ENCODE measurements at places on chromosomes 2 and 18.

DNA sequence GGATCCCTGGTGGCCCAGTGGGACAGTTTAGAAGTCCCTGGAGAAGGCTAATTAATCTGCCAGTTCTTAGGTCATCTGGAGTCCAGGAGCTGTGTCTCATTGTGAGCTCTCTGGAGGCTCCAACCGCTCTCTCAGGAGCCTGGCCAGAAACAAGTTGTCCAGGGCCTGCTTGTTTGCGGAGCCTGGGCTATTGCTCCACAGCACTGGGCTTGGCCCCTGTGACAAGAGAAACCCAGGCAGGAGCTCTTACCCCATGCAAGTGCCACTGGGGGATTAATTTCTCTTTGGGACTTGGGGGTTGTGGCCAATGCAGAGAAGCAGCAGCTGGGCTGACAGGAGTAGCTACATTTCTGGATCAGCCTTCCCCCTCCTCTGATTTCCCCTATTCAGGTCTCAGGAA lies 24.5 kb upstream of the TNP1 start:
- no peak for DNase-seq

- no peak for DNase-seq
These were observed 909.9 kb upstream of the CHAC2 start for GRCh38 chr2:52857722-52858121.

DNA sequence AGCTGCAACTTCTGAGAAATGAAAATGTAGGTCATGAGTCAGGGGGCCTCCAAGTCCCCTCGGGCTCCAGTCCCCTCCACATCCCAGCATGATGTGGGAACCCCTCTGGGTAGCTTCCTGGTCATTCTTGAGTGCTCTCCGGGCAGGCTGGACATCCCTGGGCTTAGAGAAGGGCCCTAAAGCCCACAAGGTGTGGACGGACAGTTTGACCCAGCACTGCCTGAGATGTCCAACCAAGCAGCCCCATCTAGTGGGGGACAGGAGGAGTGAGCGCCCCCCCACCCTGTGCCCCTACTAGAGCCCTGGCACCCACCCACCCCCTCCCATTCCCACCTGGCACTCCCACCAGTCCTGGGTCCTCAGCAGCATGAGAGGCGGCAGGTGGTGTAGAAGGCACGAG lies 46.0 kb downstream of the CYP27C1 start:
- DNase-seq: no peak

- peak; percentile 2 for DNase-seq
These were observed 43.5 kb upstream of the TMEM131 start for GRCh38 chr2:98039085-98039756.

GRCh38 chr18:46474487-46475389 lies 182.3 kb downstream of the LOXHD1 start:
- no peak for DNase-seq

DNA sequence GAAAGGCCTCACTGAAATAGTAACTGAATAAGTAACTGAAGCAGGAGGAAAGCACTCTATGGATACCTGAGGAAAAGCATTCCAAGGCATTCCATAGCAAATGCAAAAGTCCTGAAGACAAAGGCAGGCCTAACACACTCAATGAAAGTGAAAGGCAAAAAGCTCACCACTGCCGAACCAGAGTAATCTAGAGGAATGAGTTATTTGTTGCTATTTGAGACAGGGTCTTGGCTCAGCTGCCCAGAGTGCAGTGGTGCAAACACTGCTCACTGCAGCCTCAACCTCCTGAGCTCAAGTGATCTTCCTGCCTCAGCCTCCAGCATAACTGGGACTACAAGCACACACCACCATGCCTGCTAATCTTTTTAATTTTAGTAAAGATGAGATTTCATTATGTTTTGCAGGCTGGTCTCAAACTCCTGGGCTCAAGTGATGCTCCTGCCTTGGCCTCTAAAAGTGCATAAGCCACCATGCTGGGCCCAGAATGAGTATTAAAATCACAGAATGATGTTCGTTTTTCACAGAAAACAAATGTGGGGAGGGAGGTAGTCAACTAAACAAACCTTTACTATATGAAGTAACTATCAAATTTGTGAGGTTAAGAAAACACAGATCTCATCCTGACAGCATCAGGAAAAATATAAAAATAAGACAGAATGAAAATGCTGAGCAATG lies 17.9 kb downstream of the PIAS2 start:
- DNase-seq: no peak

- no peak for DNase-seq
These were observed 7.3 kb upstream of the SLC3A1 start for GRCh38 chr2:44267796-44268648.

GRCh38 chr2:26628561-26629345 lies 12.4 kb downstream of the CIB4 start:
- no peak for DNase-seq

- no peak for DNase-seq
These were observed 1.7 kb upstream of the CELF4 start for GRCh38 chr18:37567061-37567993.

GRCh38 chr2:54599914-54600313 lies 123.5 kb upstream of the EML6 start:
- DNase-seq: no peak

DNA sequence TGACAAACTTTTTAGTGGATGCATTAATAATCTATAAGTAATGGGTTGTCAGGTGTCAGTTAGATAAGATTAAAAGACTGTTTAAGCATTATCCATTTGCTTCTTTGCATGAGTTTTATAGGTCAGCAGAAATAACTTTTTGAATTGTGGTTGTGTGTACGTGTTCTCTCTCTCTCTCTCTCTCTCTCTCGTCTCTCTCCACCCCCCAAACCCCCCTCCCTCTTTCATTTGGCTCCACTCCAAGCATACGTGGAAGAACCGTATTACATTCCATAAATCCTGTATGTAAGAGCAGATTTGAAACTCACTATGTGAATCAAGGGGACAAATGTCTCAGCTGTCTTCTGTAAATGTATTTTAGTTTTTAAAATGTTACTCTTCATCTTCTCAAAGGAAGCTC lies 120.2 kb downstream of the MEIS1 start:
- DNase-seq: no peak

- DNase-seq: no peak
These were observed 61.2 kb upstream of the POMC start for GRCh38 chr2:25229279-25230197.

- no peak for DNase-seq
These were observed 44.1 kb downstream of the GATA6 start for GRCh38 chr18:22213333-22213973.

DNA sequence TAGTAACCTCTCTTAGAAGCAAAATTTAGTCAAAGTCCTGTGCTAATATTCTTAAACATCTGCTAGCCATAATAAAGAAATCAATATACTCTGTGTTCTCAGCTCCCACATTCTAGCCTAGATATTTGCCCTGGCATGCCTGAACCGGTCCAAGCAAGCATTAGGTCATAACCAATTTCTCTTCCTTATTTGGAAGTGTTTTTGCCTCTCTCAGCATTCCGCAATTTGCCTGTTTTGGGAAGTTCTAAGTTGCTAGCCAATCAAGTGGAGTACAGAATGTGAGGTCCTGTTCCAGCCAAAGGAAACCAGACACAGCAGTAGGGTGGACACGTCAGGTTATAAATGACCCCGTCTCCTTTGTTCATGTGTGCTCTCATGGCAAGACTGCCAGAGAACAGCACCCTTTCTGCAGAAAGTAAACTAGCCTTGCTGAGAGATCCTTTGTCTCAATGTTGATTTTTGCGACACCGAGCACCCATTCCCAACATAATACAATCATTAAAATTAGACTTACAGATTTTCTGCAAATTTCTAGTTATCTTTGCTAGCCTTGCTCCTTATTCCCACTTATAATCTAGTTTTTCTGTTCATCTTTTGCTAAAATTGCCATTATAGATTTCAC lies 13.0 kb upstream of the SULT1C4 start:
- DNase-seq: no peak

DNA sequence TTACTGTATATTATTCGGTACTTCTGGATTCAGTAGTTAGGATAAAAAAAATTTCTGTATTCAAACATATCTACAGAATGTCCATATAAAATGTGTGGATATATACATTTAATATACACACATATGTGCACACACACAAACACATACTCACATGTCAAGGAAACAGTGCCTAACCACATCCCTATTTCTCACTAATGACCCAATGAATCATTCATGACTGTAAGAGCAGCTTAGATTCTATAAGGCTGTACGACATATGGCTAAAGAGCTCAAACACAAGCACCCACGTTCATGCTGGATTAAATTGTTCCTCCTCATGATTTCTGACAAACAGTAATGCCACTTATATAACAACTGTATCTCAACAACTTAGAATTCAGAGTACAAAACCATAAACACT lies 457.3 kb downstream of the ADCYAP1 start:
- no peak for DNase-seq

DNA sequence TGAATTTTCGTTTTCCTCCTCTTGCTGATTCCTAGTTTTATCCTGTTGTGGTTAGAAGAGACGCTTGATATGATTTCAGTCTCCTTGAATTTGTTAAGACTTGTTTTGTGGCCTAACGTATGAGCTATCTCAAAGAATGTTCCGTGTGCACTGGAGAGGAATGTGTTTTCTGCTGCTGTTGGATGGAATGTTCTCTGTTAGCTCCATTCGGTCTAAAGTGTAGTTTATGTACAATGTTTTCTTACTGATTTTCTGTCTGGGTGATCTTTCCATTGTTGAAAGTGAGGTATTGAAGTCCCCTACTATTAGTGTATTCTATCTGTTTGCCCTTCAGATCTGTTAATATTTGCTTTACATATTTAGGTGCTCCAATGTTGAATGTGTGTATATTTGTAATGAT lies 25.9 kb downstream of the COLEC11 start:
- DNase-seq: no peak

DNA sequence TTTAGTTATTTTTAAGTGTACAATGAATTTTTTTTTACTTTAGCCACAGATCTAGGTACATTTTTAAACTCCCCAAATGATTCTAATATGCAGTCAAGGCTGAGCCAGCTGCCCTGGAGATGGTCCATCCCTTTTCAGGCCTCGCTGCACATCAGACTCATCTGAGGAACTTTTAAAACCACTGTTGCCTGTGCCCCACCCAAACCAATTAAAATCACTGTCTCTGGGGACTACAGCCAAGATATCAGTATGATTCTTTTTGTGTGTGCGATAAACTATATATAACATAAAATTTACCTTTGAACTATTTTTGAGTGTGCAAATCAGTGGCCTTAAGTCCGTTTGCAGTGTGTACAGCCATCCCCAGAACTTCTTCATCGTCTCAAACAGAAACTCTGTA lies 9.1 kb upstream of the MALT1 start:
- no peak for DNase-seq

DNA sequence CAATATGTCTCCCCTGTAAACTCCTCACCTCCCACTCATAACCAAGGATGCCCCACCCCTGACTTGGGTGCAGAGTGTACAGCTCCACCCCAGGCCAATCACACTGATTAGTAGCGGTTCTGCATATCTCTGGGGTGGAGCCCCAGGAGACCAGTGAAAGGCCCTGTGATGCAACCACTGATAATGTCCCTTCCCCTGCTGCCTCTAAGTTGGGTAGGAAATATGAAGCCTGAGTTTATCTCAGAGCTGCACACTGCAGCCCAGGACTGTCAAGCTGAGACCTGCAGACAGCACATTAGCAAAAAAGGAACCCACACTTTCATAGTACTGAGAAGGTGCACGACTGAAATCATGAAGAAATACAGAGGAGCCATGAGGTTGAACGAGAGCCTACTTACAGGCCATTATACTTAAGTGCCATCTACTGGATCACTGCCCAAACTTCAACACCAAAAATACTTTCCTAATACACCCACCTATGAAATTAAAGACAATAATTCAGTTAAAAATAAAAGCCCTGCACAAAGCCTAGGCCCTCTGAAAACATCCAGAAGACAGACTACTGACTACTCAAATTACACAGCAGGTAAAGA lies 455.4 kb upstream of the LRRTM4 start:
- DNase-seq: no peak

- DNase-seq: peak; percentile 52
These were observed 1.4 kb downstream of the MBP start for GRCh38 chr18:77131100-77131651.

- no peak for DNase-seq
These were observed 88.0 kb downstream of the ITGB1BP1 start for GRCh38 chr2:9335322-9335832.

DNA sequence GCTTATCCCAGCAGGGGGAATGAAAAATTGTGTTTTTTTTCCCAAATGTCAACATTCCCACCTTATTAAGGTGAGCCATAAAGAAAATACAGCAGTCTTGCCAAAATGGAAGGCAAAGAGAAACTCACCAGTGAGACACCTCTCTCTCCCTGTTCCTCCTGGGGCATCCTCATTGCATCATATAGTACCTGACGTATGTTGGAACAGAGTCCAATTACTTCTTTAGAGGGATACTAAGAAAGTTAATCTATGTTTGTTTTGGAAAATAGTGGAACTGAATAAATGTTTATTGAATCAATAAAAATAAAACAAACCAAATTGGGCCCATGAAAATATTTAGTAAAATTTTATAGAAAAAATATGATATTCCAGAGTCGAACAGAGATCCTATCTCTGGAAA lies 700.4 kb downstream of the LRRTM4 start:
- DNase-seq: no peak

DNA sequence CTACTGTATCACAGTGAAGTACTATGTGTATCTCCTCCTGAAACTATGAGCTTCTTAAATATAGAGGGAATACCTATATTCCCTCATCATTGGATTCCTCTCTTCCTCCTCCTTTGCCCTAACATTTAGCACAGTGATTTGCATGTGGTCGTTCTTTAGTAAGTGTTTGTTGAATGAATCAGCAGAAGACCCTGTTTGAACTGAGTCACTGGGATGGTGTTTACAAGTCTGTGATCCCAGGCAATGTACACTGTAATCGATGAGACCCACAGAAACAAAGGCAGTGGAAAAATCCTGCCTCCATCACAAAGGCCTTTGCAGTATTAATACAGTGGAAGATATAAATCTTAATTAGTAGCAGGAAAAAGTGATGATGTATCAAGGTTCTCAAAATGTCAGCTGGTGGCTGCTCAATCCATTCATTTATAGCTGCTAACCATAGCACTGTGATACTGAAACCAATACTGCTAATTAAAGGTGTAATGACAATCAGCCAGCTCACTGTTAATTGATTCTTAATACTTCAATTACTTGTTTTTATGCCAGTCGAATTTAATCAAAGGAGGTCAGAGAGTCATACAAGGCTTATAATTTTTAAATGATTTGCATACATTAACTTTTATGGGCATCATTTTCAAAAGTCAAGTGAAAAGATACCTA lies 20.8 kb upstream of the MYO3B start:
- no peak for DNase-seq

DNA sequence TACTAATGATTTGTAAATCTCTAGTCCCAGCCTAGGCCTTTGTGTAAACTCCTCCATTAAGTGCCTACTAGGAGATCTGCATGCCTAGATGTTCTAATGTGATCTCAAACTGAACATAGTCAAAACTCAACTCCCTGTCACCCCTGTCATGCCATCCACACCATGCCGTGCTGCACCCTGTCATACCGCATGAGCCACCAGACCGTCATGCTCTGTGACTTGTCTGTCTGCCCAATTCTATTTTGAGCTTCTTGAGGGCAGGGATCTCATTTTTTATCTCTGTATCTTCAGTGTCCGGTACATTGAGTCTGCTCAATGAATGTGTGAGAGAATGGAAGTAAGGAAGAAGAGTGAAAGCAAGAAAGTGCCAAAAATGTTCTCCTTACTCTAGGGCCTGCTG lies 35.5 kb downstream of the GREB1L start:
- no peak for DNase-seq
